ENCODE measurements at places on chromosomes 7 and 10.

DNA sequence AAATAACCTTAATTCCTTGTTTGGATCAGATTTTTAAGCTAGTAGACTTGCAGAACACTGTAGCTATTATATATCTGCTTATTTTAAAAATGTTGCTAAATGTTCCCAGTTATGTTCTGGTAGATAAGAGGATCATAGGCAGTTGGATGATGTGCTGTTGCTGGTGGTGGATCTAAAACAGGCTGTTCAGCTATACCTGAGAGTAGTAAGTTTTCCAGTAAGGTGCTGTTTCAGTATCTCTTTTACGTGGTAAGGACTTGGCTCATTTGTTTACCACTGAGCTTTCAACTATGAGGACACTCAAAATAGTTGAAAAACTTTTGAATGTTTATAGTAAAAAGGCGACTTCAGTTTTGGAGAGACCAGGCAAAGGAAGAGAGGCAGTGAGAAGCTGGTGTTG, 180.9 kb downstream of the CDK14 start:
- DNase-seq, result no peak

GRCh38 chr10:98038288-98038687, 7.9 kb upstream of the CRTAC1 start:
- DNase-seq, result no peak

- DNase-seq, result no peak
Observed at GRCh38 chr10:49575489-49576072, 34.5 kb upstream of the SLC18A3 start.

DNA sequence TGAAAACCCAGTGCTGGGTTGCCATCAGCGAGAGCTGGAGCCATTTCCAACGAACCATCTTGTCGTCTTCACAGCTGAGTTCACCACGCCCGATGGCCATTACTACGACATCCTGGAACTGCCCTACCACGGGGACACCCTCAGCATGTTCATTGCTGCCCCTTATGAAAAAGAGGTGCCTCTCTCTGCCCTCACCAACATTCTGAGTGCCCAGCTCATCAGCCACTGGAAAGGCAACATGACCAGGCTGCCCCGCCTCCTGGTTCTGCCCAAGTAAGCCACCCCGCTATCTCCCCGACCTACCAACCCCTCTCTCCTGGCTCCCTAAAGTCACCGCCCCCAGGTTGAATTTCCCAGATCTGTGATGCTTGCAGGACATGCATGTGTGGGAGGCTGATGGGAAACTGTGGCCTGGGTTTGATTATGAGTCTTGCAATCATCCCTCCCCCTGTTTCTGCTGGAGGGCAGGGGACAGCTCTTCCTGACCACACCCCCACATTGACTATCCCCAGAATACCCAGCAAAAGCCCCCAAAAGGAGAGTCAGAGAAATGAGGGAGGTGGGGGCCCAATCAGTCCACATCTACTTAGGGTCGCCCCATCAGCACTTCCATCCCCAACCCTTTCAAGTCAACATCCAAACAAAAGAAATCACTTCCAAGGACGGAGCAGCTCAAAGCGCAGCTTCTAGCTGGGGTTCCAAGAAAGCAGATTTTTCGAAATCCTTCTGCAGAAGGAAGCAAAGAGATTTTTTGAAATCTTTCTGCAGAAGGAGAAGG, 6.9 kb downstream of the SERPINE1 start:
- DNase-seq, result no peak

DNA sequence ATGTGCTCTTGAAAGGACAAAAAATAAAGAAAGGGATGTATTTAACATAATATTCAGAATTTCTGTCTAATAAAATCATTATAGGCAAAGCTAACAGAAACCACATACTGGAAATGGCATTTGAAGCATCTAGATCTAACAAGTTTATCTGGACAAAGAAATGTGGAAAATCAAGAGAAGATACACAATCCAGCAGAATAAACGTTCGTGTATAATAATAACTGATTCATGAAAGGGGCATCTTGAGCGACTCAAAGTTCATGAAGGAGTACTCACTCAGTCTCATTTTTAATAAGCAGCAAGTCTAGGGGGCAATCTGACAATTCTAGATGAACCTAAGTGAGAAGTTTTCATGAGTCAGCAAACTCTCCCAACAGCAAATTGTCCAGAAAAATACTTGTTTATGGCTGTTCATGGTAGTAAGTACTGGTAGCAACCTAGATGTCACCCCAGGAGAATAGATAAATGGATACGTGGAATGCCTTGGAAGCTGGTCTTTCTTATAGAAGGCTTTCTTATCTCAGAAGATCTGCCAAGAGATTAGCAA, 541.8 kb downstream of the INHBA start:
- DNase-seq, result no peak

All from DMS79 treated with DMSO at 0.1 percent for 48 hours (cell line).